ENCODE measurements at places on chromosomes 12 and 14.

- no peak for DNase-seq
Observed at GRCh38 chr14:76923431-76924370, 97.5 kb downstream of the LRRC74A start.

GRCh38 chr12:92496790-92497189 is 206.0 kb upstream of the PLEKHG7 start:
- no peak for DNase-seq

- DNase-seq: no peak
Observed at GRCh38 chr12:32253154-32253790, 146.1 kb upstream of the FGD4 start.

- no peak for DNase-seq
Observed at GRCh38 chr12:122996188-122996601, 15.7 kb downstream of the ARL6IP4 start.

DNA sequence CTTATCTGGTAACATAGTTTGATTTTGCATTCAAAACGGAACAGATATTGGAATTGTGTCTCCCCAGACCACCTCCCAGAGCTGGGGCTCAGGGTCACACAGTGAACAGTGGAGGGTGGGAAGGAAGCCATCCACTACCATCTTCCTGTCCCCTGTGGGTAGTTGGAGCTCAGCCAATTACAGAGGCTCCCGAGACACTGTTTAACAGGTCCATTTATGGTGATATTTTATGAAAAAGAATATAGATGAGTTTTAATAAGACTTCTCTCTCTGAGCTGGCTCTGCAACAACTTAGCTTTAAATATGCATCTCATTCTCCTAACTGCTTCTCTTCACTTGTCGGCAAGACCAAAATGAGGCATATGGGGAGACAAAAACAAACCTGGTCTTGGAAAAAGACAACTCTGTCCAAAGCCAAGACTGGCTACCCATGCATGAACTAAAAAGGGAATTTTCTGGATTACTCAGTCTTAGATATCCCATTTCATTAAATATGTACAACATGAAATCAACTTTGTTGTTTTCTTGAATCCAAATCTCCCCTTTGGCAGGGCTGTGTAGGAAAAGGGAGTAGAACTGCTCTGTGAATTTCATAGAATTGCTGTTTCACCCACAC is 83.8 kb upstream of the HOXC13 start:
- no peak for DNase-seq

DNA sequence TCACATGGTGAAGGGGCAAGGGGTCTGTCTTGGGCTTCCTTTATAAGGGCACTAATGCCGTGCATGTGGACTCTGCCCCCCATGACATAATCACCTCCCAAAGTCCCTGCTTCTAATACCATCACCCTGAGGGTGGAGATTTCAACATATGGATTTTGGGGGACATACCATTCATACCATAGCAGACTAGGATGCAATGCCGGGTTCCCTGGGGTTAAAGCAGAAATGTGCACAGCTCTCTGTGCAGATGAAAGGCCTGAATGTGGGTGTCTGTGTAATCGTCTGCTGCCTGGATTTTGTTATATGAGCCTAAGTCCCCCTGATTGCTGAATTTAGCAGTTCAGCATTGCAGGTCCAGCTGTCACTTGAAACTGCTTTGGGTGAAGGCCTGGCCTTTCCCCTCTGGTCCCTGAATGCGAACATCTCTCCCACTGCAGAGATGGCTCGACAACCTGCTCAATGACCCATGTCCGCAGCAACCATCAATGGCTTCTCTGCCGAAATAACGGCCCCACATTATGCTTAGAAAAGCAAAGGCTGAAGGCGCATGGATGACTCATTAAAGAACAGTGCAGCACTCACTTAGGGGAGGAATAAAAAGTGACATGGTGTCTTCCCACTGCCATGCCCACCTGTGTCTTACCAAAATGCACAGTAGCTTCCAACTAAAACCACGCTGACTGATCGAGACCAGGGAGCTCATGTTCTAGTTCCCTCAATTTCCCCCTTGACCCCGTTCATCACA is 286.3 kb downstream of the DPF3 start:
- peak; percentile 38 for DNase-seq

- no peak for DNase-seq
Observed at GRCh38 chr12:130988751-130989150, 35.0 kb downstream of the ADGRD1 start.

Data from fibroblast of skin of left quadriceps (primary cell).